ENCODE measurements at places on chromosomes 1 and 21. TPM values are rescaled to one million over a fixed set of nuclear protein-coding genes. Genes with fewer than 3 reads are reported as not detected.

DNA sequence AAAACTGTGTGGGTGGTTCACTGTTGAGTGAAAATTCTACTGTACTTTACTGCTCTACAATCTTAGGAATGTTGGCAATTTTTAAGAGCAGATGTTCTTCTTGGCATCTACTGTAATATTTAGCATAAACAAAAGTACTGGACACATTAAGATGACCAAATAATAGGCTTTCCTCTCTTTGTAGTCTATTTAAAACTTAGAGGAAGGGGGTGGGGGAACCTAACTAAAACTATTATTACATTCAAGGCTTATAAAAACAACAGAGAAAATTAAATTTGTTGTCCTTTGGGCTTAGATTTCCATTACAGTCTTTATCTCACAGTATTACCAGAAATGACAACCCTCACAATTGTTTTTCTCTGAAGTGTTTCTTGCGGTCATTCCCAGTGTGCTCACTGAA, 181.2 kb downstream of the PLPPR4 start:
- DNase-seq = no peak

GRCh38 chr1:13927736-13928135, 227.7 kb downstream of the PRDM2 start:
- DNase-seq = no peak

DNA sequence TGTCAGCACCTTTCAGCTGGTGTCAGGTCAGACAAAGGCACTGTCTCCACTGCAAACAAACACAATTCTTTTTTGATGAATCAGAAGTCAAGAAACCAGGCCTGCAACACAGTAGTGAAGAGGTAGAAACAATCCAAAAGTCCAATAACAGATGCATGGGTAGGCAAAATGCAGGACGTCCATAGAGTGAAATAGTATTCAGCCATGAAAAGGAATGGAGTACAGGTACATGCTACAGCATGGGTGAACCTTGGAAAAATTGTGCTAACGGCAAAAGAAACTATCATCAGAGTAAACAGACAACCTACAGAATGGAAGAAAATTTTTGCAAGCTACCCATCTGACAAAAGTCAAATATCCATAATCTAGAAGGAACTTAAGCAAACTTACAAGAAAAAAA, 26.2 kb upstream of the ZBTB21 start:
- DNase-seq = no peak

- no peak for DNase-seq
These were observed 84.7 kb upstream of the IRF2BP2 start for GRCh38 chr1:234694661-234695060.

GRCh38 chr1:30337324-30337620, 386.1 kb downstream of the MATN1 start:
- no peak for DNase-seq

DNA sequence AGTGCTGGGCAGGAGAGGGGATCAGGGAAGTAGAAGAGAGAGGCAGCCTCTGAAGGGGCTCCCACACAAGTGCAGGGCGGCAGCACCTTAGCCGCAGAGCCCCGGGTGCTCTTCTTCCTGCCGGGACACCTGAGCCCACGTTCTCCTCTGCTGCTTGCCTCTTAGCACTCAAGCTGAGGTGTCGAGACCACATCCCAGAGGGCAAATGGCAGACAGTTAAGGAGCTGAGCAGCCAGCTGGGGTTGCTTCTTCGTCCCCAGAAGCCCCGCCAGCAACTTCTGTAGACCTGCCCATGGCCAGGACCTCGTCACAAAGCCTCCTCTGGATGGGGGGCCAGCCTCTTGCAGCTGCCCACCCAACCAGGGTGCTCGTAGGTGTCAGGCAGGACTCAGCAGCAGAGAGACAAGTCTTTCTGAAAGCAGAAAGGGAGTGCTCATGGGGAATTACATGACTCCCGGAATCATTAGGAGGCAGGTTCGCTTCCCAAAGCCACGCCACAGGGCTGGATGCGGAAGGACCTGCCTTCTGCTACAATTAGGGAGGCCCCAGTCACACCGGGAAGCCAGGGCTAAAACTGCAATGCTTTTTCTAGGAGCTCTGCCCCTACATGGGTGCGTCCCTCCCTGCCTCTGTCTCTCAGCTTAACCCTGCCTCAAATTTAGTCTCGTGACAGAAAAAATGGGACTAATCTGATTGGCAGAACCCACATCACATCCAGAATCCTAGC, 141.4 kb upstream of the RAB4A start:
- DNase-seq = peak; percentile 26

- DNase-seq = no peak
These were observed 549.2 kb downstream of the NEGR1 start for GRCh38 chr1:71733121-71733520.

- DNase-seq = no peak
These were observed 58.5 kb downstream of the SERBP1 start for GRCh38 chr1:67371681-67372080.

FCN3 gene
- not detected for total RNA-seq

IGSF9 gene
- 0.05 TPM for total RNA-seq

C1orf185 gene
- not detected for total RNA-seq
